ENCODE measurements at places on chromosomes 3 and 15.

DNA sequence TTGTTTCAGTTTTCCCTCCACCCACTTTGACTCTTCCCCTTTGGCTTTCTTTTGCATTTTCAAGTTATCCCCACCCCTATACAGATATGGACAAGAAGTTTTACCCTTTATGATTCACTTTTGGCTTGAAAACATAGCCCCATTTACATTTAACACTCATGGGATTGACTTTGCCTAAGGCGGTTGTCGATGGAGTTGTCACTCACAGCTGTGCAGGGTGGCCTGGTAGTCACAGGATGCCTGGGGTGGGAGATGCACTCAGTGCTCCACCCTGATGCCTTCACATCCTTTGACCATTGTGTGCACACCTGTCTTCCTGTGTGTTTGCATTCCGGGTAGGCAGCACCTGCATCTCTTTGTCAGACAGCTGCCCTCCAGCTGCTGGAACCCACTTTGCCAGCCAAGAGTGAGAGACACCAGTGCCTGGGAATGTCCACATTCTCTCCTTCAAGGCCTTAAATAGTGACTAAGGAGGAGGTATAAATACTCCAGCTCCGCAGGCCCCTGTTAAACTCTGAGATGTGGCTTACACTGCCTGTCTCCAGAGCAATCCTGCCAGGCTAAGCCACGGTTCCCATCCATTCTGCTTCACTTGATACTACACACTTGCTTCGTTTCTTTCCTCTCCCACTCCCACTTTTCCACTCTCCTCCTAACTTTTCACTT lies 191.5 kb upstream of the SLC24A5 start:
- DNase-seq, result no peak

DNA sequence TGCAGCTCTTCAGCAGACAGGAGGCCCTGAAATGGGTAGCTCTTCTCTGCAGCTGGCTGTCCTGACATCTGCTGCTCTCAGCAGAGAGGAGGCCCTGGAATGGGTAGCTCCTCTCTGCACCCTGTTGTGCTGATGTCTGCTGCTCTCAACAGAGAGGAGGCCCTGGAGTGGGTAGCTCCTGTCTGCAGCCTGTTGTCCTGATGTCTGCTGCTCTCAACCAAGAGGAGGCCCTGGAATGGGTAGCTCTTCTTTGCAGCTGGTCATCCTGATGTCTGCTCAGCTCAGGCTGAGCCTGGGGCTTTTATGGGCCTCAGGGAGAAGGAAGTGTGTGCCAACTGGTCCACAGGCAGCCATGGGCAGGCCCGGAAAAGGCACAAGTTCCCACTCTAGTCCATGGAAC lies 66.6 kb downstream of the PIK3CB start:
- no peak for DNase-seq

DNA sequence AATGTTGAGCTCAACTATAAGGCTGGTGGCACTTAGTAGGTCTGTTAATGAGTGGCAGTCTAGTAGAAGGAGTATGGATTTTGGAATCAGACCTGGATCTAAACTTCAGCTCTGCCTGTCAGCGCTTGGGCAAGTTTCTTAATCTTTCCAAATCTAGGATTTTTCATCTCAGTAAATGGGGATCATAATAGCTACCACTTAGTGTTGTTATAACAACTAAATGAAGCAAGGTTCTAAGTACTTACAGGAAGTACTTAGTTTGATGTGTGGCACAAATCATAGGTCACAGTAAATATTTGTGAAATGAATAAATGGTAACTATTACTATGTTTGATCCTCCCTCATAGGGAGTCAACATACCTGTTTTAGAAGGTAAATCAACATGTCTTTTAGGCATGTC lies 31.4 kb downstream of the SLC49A4 start:
- no peak for DNase-seq

DNA sequence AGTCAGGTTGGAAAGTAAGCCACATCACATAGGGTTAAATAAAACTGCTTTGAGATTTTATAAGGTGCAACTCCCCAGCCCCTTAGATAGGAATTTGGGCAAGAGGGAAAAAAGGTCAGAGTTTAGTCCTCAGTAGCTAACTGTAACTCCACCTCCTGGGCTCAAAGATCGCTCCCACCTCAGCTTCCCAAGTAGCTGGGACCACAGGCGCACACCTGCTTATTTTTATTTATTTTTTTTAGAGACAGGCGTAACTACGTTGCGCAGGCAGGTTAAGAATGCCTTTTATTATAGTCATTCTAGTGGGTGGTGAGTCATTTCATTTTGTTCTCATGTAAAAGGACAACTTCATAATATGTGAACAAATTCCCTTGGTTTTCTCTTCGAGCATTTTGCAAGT lies 14.7 kb downstream of the TM2D3 start:
- DNase-seq, result no peak

- DNase-seq, result no peak
Observed at GRCh38 chr3:172096881-172097420, 57.6 kb downstream of the FNDC3B start.

DNA sequence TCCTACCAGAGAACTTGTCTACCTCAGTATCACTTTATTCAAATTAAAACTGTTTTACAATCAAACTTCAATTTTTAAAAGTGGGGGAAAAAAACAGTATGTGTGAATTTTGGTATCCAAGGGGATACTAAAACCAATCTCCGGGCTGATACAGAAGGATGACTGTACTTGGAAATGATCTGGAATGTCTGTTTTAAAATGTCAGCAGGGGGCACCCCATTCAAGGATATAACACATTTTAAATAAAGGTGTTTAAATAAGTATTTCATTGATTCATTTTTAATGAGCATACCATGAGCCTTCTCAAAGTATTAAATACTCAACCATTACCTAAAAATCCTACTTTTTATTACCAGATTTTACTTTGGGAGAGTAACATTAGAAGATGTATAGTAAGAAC lies 67.9 kb downstream of the ULK4 start:
- peak; percentile 28 for DNase-seq

DNA sequence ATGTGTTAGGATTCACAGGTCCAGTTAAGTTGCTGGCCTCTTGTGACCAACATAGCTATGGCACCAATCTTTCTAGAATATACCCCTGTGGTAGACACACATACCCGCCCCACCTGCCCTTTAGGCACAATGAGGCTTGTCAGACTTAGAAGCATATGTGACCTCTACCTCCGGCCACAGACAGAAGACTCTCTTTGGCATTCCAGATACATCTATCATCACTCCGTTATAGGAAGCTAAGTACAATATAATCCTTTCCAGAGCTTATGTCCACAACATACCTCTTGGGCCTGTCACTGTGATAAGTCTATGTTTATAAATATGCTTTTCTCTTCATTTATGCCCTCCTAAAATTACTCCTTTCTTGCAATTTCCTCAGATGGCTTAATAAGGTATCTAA lies 39.8 kb downstream of the CD47 start:
- no peak for DNase-seq

DNA sequence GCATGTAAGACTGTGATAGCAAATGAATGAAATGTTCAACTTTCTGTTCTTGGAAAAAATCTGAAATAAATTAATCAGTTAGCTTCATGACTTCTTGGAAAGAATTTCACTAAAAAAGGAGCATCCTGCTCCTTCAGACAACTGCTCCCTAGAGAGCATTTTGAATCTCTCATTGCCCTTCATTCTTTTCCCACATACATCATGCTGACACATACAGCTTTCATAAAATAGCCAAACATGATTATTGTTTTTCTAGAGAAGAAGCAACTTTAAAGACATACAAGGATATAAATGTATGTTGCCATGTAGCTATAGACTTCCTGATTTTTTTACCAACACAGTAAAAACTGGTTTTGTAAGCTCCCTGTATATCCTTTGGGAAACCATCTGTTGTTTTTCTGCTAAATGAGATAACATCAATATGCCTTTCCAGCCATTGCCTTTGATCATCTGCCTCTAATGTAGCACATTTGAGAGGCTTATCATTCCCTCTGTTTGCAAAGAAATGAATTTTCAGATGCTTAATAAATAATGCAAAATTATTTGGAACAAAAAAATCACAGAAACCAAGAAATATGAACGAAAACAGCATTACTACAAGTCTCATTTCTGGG lies 248.2 kb upstream of the GPR149 start:
- no peak for DNase-seq

- no peak for DNase-seq
Observed at GRCh38 chr15:80217327-80217900, 34.6 kb downstream of the CTXND1 start.

DNA sequence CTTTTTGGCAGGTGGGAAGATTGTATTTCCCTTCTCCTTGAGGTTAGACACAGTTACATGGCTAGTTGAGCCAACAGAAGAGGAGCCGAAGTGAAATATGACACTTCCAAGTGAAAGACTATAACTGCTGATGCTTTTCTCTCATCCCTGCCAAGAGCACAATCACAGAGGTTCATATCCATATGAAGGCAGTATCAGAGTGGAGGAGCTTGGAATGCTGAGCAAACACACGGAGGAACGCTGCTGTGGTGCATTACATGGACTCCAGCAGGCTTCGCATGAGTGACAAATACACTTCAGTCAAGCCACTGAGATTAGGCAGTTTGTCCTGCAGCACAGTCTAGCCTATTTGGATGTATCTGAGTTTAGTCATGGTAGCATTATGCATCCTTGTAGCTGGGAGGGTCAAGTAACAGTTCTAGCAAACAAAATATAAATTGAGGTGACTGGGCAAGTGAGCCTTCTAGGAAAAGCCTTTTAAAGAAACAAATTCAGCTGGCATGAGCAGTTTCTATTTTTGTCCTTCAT lies 5.4 kb downstream of the IQCF6 start:
- no peak for DNase-seq
